BJ (cell line): ENCODE measurements at places on chromosomes 11 and 22.

GRCh38 chr11:119282495-119282894 lies 34.4 kb downstream of the MCAM start:
- no peak for DNase-seq

GRCh38 chr11:75834728-75835127 lies 19.7 kb downstream of the UVRAG start:
- DNase-seq: no peak

- DNase-seq: no peak
Observed at GRCh38 chr22:45885171-45885840, 91.7 kb downstream of the WNT7B start.

DNA sequence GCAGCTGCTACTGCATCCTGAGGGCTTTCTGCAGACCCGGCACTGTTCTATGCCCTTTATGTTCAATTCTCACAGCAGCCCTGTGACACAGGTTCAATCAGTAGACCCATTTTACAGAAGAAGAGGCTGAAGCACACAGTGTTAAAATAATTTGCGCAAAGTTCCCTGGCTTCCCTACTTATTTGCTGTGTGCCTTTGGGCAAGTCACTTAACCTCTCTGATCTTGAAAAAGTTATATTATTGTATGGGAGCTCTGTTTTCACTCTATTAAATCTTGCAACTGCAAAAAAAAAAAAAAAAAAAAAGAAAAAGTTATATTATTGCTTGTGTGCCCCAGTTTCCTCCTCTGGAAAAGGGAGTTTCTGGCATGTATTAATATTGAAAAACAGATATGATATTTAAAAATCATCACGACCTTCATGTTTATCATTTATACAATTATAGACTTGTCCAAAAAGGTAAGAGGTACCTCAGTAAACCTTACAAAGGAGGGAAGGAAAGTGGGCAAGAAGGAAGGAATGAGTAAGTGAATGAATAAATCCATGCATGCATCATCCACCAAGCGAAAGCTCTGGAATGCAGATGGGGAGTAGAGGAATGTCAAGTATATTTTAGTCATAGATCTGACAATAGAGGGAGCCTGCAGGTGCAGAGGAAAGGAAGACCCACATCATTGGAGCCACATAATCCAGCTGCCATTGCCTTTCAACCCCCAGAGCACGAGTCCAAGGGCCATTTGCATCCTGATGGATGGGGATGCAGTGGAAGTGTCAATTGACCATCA lies 21.2 kb upstream of the ISX start:
- no peak for DNase-seq

GRCh38 chr11:24513479-24514218 lies 16.8 kb downstream of the LUZP2 start:
- DNase-seq: no peak

DNA sequence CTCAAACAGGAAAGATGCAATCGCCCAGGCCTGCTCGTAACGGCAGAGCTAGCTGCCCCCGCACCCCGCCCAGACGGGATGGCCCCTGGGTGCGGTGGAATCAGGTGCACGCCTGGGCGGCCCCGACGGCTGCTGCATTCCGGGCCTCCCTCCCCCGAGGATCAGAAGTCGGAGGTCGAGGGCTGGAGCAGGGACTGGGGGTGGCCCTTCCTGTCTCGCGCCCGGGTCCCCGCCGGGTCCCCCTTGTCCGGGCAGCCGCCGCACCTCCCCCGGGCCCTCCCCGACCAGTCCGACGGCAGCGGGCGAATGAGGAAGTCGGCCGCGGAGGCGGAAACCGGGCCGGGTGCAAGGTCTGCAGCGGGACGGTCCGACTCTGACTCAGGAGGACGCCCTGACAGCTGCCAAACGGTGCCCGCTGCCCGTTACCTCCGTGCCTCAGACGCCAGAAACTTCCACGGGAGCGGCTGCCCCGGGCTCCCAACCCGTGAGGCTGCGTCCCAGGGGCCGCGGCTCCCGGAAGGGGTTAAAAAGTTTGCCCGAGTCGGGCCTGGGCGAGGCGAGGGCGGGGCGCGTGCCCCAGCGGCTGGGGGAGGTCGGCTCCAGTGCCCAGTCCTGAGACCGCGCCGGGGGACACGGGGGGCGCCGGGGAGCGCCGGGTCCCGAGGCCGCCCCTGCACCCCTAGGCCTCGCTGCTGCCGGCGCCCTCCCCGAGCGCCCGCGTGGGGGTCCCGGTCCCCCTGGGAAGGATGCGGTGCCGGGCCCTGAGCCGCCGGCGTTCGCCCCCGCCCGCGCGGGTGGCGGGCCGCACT lies 663 bp downstream of the MYH9 start:
- no peak for DNase-seq

DNA sequence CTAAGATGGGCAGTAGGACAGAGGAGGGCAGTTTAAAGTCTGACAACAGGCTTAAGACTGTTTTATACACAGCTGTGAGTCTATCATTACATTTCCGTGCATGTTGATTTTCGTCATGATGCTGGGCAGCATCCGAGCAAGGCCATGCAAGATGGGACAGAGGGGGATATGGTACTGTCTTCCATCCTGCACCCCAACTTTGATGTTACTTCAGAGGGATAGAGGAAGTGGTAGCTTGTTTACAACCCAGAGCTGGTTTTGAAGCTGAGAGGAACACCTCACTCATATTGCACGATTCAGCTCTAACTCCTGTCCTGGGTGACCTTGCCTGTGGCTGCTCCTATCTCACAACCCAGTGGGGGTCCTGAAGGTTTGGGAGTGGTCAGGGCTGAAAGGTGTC lies 3.0 kb upstream of the SORL1 start:
- no peak for DNase-seq

DNA sequence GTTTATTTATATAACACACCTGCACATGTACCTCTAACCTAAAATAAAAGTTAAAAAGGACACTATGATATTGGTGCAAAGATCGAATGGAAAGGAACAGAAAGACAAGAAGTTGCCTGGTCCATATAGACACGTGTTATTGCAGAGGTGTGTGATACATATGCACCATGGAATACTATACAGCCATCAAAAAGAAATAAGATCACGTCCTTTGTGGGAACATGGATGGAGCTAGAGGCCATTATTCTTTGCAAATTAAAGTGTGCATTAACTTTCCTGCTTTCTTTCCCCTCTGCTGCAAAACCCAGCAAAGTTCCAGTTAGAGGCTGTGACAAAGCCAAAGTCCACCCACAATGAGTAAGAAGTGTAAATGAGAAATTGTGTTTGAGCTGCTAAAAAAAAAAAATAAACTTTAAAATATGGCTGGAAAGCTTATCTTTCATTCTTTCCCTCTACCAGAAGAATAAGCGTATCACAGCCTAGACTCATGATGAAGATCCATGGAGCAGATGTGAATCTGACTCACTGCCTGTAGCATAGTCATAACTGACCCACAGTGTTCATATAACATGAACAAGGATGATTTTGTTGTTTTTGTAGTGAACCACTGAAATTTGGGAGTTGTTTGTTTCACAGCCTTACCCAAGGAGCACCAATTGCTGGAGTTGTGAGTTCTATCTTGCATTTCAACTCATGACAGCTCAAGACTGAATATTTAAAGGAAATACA lies 9.6 kb downstream of the OR52K1 start:
- no peak for DNase-seq

DNA sequence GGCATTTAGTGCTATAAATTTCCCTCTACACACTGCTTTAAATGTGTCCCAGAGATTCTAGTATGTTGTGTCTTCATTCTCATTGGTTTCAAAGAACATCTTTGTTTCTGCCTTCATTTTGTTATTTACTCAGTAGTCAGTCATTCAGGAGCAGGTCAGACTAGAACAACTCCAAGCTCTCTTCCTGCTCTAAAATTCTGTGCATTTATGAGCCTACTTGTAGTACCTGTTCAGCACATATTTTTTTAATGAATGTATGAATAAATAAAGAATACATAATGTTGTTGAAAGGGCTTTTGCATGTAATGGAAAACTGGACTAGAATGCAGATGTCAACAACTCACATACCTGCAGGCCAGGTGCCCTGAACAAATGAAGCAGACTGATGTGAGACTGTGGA lies 13.7 kb upstream of the HEPHL1 start:
- DNase-seq: no peak

- DNase-seq: no peak
Observed at GRCh38 chr11:102749101-102749722, 24.5 kb upstream of the MMP8 start.

GRCh38 chr11:16406226-16406625 lies 49.9 kb upstream of the SOX6 start:
- DNase-seq: no peak

- DNase-seq: no peak
Observed at GRCh38 chr11:12088047-12088481, 22.3 kb upstream of the MICAL2 start.
